ENCODE measurements at places on chromosomes 2 and 18.

- DNase-seq = no peak
Observed at GRCh38 chr2:204948024-204948763, 402.9 kb downstream of the PARD3B start.

DNA sequence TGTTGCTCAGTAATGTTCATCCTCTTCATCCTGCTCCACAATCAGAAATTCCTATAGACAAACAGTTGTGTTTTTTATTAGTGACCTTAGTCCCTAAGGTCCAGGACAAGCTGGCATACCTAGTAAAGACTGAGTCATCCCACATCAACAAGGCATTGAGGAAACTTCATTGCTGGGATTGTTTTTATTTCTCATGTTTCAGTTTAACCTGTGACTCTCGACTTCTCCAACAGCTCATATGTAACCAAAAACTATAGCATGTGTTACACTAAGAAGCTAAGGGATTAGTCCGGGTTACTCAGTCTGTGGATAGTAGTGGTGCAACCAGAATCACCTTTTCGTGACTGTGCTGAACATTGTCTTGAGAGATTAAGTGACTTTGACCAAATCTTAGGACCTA is 292.1 kb downstream of the RDH14 start:
- no peak for DNase-seq

DNA sequence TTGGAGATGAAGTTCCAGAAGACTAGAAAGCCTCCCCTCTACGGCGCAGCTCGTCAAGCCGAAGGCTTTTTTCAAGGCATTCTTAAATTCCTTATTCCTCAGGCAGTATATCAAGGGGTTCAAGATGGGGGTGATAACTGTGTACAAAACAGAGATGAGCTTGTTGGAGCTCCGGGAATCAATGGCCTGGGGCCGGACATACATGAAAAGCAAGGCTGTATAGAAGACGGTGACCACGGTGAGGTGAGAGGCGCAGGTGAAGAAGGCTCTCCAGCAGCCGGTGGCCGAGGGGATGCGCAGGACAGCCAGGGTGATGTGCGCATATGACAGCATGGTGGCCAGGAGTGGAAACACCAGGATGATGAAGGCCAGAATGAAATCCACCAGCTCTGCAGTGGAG is 8.2 kb downstream of the OR6B3 start:
- DNase-seq = no peak

DNA sequence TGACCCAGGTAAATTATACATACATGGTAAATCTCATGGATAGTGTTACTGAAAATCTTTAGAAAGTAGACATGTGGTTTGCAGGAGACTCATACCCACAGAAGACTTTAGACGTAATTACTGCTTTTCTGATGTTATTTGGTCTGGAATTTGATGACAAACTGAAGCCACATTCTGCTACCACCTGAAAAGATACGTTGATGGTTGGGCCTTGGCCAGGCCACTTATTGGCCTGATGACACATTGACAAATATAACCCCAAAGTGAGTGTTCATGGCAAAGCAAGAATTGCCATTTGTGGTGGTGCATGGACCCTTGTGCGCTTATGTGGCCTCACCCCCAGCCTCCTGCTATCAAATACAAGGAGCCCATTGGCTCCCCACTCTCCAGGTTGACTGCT is 155.6 kb downstream of the METTL4 start:
- no peak for DNase-seq

DNA sequence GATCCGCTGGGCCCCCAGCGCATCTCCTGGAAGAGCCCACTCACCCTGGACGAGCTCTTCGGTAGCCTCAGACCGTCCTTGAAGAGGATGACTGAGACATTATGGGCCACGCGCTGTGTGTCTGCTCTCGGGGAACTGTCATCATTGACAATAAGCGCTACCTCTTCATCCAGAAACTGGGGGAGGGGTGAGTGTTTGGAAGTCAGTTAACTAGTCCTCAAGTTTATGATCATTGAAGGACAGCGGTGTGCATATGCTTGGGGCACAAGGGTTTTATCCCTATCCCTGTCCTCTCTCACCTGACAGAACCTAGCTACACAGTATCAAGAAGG is 586 bp downstream of the STK16 start:
- DNase-seq = no peak

DNA sequence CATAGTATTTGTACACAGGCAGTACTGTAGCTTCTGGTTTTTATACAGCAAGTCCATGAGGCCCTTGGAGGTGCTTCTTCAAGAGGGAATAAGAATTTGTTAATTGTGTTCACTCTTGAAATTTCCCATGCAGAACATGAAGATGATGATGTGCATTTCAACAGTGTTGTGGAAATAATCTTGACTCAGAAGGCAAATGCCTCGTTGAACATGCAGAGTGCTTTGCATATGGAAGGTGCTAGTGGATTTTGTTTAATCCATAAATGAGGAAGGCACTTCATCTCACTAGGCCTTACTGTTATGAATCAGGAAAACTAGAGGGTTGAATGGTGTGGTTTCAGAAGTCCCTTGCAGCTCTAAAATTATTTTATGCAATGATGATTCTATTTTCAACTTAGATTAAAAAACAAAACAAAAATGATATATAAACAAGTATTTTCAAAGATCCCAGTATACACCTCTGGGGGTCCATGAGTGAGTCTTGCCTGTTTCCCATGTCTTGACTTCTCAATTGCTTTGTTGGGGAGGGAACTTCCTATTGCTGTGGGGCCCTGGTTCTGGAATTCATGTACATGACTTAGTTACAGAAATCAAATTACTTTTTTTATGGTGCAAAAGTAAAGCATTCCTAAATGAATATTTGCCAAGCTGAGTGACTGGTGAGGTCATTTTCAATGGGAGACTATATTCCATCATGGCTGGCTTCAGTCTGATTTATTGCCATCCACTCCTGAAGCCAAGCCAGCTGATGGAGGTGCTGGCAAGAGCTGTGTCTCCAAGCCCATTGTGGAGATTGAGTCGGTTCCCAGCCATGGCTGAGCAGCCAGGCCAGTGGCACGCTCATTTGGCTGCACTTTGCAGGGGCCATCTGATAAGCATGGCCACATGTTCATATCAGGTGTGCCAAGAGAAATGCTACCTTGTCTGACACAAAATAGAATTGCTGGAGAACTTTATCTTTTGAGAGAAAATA is 56.5 kb downstream of the MGAT5 start:
- no peak for DNase-seq

DNA sequence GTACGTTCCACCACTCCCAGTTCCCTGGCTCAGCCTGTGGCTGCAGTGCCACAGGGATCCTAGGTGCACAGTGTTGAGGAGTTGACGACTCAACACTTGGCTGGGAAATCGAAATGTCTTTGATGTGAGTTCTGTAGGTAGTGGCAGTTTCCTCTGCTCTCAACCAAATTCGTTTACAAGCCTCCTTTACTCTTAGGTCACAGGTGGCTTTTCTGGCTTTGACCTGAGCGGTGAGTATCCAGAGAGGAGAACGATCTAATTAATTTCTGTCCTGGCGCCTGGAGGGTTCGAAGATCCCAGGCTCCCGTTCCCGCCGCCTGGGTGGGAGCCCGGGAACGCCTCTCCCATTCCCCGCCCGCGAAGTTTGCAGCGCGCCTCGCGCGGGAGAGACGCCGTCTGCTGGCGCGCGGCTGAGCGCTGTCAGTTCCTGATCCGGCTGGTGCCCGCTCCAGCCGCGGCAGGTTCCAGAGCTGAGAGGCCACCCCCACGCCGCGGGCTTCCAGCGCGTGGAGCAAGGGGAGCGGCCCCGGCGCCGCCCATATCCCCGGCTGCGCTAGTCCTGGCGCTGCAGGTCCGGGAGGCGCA is at the start of gene LAMA3:
Gene LAMA3 (plus strand): TSS at position 423 of the 585 bp plus-strand sequence. CDS start 231 bp downstream, outside the sequence.
- peak; percentile 43 for DNase-seq

DNA sequence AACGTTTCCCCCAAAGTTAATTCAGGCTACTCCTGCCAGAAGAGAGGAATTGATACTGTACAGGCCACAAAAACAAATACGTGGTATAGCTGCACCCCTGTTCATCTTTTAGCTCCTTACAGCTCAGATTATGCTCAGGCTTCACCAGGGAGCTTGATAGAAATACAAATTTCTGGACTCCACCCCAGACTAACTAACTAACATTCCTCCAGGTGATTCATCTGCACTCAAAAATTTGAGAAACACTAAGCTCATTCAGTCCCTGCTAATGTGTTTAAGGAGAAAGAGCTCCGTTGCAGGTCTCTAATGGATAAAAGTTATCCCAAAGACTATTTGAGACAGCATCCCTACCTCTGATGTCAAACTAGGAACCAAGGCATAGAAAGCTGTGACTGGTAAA is 36.8 kb upstream of the UNC80 start:
- no peak for DNase-seq
